ENCODE measurements at places on chromosomes 6 and 20. TPM values are rescaled to one million over a fixed set of nuclear protein-coding genes. Genes with fewer than 3 reads are reported as not detected.
A peak's percentile ranks its signal among the peaks of the same experiment; 100 is the strongest.

GRCh38 chr6:38508894-38509293 is 130.8 kb downstream of the BTBD9 start:
- DNase-seq = no peak
- H3K36me3 ChIP-seq = no peaks in the 10 kb centered on the region
- H3K4me3 ChIP-seq = no peak overlapping the region
- H3K27me3 ChIP-seq = no peaks in the 10 kb centered on the region

DNA sequence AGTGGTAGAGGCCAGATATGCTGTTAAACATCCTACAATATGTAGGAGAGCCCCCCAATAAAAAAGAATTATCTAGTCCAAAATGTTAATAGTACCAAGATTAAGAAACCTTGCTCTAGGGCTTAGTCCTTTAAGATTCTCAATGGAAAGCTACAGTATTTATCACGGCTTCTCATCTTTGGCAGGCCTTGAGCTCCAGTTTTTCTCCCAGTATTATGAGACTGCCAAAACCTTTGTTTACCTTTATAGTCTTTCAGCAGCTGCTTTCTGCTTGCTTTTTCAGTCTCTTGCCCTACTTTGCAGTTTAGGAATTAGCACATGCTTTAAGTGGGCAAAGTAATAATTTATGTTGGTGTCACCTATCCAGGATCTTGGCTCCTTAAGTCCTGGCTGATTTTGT is 59.7 kb downstream of the NHLRC1 start:
- H3K36me3 ChIP-seq = no peaks in the 10 kb centered on the region
- no peak for DNase-seq
- no peaks in the 10 kb centered on the region for H3K4me1 ChIP-seq
- H3K4me3 ChIP-seq = no peak overlapping the region

GRCh38 chr20:50916257-50916656 is 15.0 kb downstream of the ADNP start:
- H3K27me3 ChIP-seq = no peaks in the 10 kb centered on the region
- peak; percentile 46 for DNase-seq
- H3K36me3 ChIP-seq = peaks cover 4% of the 10 kb centered on the region

The OPRM1 gene
- polyA plus RNA-seq = not detected

The SRC gene
- polyA plus RNA-seq = 30.9 TPM

The PTPRT gene
- not detected for polyA plus RNA-seq

The LTB gene
- not detected for polyA plus RNA-seq
